ENCODE measurements at places on chromosomes 11 and 22. TPM values are rescaled to one million over a fixed set of nuclear protein-coding genes. Genes with fewer than 3 reads are reported as not detected.

The MPEG1 gene
- total RNA-seq: not detected

- DNase-seq: no peak
Measured at GRCh38 chr11:110797453-110797852, 85.2 kb upstream of the ARHGAP20 start.

GRCh38 chr11:17521106-17521900 lies 22.9 kb downstream of the USH1C start:
- DNase-seq: no peak

DNA sequence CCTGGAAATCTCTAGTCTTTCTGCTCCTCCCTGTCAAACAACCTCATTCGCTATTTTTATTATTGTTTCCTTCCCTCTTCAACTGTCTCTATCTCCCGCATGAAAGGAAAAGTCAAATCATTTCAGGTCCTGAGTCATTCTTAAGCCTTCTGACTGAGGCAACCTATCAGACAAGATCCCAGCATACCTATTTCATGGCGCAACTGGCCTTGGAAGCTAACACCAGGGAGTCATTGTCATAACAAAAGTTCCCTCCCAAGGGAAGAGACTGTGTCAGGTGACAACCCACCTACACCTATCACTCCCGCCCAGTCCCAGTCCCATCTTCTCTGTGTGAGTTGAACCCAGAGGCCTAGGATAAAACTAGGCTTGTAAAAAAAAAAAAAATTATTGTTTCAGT lies 10.2 kb upstream of the ARHGAP42 start:
- no peak for DNase-seq

Measured in fibroblast of villous mesenchyme (primary cell).